Nephron progenitor cell (in vitro differentiated cells): ENCODE measurements at places on chromosomes 1 and 21.

GRCh38 chr1:17799642-17800041, 44.5 kb downstream of the ACTL8 start:
- DNase-seq: no peak

GRCh38 chr1:199098468-199098867, 459.6 kb downstream of the PTPRC start:
- DNase-seq: no peak

DNA sequence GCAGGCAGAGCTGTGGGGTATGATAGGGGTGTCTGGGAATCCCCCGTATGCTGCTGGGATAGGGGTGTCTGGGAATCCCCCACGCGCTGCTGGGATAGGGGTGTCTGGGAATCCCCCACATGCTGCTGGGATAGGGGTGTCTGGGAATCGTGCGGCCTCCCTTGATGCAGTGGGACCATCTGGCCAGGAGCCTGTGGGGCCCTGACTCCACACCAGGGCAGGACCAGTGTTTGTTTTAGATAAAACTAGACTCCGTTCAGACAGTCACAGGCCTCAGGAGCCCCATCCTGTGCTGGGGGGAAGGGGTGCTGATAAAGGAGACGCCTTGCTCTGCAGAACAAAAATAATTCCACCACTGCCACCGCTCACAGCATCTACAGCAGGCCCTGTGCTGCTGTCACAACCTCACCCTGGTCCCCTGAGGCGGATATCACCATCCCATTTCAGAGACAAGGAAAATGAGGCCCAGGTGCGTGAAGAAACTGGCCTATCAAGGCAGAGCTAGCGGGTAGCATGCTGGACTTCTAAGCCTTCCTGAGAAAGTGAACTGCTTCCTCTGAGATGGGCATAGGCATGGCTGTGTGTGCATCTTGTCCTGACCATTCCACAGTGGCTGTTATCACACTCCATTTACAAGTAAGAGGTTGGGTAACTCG, 24.0 kb downstream of the ECE1 start:
- no peak for DNase-seq

DNA sequence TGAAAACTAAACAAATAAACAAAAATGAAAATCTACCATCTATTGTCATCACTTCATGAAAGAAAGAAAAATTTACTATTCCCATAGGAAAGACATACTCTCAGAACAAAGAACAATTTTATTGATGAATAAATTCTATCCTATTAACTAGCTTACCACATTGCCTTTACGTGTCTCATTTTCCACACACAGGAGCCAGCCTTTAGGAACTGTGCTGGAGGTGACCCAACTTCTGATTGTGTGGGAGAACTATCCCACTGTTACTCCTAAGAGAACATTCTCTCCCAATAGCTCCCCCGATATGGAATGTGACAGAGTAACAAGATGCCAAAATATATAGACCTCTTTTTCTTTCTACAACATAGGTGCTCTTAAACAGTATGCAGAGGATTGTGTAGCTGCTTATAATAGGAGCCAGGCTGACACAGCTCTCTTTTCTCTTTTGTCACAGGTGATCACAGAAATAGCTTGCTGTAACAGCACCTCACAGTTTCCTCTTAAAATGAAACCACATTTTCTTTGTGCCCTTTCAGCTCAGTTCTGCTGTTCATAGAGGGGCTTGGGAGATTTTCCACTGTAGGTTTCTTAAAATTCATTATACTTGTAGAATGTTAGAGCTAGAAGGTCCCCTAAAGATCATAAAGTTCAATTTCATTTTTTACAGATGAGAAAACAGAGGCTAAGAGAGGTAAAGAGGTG, 35.5 kb downstream of the C21orf91 start:
- no peak for DNase-seq

DNA sequence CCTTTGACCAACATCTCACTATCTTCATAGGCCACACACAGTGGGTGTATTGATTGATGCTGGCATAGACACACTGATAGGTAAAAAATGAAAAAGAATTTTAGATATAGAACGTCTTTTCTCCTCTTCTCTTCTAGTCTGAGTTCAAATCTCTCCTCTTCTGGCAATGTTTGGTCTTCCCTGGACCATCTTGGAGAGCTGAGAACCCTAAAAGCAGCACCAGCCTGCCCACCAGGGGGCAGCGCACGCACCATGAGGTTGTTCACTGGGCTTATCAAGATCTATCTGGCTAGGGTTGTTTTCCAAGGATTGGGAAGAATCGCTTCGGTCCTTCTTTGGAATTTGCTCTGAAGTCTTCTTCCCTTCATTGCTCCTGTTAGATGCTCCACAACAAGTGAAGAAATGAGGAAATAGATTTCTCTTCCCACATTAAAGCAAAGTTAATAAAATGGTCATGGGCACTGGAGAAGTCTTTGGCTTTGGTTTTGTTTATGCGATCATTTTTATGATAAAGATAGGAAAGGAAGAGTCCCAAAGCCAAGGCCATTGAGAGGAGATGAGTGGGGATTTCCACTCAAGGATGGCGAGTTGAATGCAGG, 104.0 kb upstream of the OLIG2 start:
- peak; percentile 24 for DNase-seq

DNA sequence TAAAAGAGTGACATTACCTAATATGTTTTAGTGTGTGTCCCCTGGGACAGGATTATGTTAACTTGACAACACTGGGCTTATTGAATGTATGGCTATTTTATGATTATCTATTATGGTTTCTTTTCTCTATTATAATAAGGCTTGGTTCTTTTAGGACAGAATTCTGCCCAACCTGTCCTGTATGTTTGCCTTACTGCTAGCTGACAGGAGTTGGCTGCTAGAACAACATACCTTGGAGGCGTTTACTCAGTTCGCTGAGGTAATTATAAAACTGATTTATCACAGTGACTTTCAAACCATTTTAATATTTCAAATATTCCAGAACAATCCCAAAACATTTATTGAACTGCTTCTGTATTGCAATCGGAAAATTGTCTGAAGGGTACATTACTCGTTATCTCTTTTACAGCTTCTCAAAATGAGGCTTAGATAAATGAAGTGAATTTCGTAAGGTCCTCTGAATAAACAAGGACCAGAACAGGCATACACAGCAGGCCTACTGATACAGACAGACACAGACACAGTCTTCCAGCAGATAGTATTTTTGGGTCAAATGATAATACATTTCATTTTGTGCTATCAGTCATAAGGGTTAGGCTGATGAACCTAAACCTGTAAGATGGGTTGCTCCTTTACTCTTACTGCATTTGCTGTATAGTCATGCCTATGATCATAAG, 44.2 kb downstream of the SCYL3 start:
- DNase-seq: no peak

- peak; percentile 29 for DNase-seq
These were observed 236.2 kb downstream of the NFIA start for GRCh38 chr1:61318319-61319125.

DNA sequence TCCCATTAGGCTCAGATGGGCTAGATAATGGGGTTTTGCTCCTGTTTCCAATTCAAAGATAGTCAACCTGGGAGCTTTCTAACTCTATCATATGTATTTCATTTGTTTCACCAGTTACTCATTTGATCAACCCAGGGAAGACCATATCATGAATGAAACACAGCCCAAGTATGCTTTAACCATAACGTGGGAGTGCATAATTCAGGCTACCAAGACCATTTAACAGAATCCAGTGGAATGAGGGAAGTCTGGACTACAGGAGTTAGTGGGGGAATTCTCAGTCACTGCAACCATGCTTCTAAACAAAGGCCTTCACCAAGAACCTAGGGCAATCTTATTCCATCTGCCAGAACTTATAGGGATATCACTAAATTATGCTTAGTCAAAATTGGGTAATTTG, 15.0 kb upstream of the SLC16A1 start:
- DNase-seq: no peak
